Brain microvascular endothelial cell (primary cell): ENCODE measurements at places on chromosomes 12 and 14.

GRCh38 chr12:105348561-105348960 lies 18.1 kb downstream of the C12orf75 start:
- no peak for DNase-seq

DNA sequence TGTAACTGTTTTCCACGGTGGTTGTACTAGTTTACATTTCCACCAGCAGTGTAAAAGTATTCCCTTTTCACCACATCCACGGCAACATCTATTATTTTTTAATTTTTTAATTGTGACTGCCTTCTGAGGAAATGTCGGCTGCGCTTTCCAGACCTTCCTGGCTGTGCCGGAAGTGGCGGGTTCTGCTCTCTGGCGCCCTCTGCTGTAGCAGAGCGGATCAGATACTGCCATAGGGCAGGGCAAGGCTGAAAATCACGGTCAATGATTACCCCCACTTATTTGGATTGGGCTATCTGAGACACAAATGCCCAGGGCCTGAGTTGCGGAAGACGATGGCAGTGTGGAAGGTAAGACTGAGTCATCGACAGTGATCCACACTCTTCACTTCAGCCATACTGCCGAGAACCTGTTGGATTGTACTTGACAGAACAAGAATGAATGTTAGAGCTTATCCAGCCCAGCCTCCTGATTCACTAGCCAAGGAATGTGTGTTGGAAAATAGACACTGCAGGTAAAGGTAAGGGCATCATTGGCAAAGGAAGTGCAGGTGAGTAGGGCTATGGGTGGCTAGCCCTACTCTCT lies 124.2 kb downstream of the NTF3 start:
- DNase-seq: no peak

- DNase-seq: no peak
These were observed 50.9 kb downstream of the AP5M1 start for GRCh38 chr14:57319636-57320192.

DNA sequence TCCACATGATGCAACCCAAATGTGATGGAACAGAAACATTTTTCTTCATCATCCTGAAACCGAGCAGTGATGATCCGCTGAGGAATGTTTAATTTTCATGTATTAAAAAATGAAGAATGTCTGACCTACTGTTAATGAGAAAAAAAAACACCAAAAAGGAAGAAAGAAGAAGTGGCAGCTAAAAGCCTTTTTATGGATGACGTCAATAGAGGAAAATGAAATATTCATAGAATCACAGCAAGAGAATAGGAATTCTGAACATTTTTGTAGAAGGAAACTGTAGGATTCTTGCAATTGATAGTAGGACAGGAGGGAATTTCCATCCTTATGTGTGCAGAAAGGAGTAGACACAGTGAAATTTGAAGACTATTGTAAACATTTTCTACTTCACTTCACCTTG lies 112.9 kb downstream of the PRKCH start:
- DNase-seq: peak; percentile 31

GRCh38 chr14:100669468-100669867 lies 57.2 kb upstream of the DLK1 start:
- no peak for DNase-seq
